ENCODE measurements at places on chromosomes 6 and 20. TPM values are rescaled to one million over a fixed set of nuclear protein-coding genes. Genes with fewer than 3 reads are reported as not detected.
A peak's percentile ranks its signal among the peaks of the same experiment; 100 is the strongest.

The MARCKS gene
- 64.6 TPM for total RNA-seq

DNA sequence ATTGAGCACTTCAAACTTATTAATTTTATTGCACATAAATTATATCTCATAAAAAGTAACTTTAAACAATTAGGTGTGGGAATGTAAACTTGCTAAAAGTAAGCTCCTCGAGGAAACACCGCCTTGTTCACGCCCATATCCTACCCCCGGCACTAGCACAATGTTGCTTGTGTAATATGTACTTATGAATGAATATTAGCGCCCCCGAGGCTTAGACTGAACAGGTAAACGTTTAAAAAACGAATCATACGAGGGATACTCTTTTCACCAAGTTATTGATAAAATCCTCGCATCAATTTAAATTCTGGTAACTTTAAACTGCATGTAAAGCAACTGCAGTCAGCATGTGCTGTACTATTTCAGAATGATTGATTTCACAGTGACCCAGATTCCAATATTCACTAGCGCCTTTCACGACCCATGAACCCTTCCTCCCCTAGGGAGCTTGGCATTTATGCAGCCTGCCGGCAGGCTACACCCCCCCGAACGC lies 637 bp downstream of the TFB1M start:
- no peaks in the 10 kb centered on the region for H3K27me3 ChIP-seq
- DNase-seq, result no peak
- peak overlapping the region; percentile 71 for H3K27ac ChIP-seq
- peaks cover 24% of the 10 kb centered on the region for H3K36me3 ChIP-seq
- peaks cover 7% of the 10 kb centered on the region for H3K4me1 ChIP-seq
- peak overlapping the region; percentile 90 for H3K4me3 ChIP-seq

DNA sequence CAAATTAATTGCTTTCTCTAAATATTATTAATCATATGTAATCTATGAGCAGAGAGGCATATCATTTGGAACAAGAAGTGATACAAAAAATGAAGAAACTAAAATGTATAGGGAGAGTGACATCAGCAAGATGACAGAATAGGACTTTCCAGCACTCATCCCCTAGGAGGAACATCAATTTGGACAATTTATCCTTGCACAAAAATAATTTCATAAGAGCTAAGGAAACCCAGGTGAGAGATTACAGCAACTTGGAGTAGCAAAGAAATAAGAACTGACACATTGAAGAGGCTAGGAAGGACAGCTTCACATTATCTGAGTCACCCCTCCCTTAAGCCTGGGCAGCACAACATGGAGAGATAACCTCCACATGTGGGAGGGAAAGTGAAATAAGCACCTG lies 347.5 kb downstream of the MAFB start:
- H3K4me1 ChIP-seq, result no peaks in the 10 kb centered on the region
- no peak overlapping the region for H3K4me3 ChIP-seq
- no peak overlapping the region for H3K27ac ChIP-seq
- H3K36me3 ChIP-seq, result no peaks in the 10 kb centered on the region
- no peak for DNase-seq

The OPRM1 gene
- not detected for total RNA-seq

- peaks cover 5% of the 10 kb centered on the region for H3K36me3 ChIP-seq
- H3K4me1 ChIP-seq, result no peaks in the 10 kb centered on the region
- no peak overlapping the region for H3K27ac ChIP-seq
- no peak overlapping the region for H3K4me3 ChIP-seq
- H3K27me3 ChIP-seq, result peaks cover 9% of the 10 kb centered on the region
Observed at GRCh38 chr6:170437719-170438401, 115.2 kb downstream of the PSMB1 start.

DNA sequence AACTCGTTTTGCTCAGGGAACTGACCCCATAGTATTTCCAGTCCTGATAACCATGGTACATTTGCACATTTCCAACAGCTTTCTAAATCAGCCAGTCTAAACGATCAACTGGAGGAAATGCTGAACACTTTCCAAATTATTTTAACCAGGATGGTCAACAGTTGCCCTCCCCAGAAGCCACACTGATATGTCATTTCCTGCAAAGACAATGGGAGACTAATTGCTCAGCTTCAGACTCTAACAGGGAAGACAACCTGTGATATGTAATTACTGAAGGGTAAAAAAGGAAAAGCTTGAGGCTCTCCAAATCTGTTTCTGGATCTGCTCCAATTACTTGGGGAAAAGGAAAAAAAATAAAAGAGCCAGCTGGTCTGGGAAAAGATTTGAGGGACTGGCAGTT lies 88.8 kb downstream of the FYN start:
- no peak overlapping the region for H3K4me3 ChIP-seq
- peaks cover 9% of the 10 kb centered on the region for H3K4me1 ChIP-seq
- no peaks in the 10 kb centered on the region for H3K27me3 ChIP-seq
- no peak for DNase-seq

The HMGCLL1 gene
- total RNA-seq, result not detected

DNA sequence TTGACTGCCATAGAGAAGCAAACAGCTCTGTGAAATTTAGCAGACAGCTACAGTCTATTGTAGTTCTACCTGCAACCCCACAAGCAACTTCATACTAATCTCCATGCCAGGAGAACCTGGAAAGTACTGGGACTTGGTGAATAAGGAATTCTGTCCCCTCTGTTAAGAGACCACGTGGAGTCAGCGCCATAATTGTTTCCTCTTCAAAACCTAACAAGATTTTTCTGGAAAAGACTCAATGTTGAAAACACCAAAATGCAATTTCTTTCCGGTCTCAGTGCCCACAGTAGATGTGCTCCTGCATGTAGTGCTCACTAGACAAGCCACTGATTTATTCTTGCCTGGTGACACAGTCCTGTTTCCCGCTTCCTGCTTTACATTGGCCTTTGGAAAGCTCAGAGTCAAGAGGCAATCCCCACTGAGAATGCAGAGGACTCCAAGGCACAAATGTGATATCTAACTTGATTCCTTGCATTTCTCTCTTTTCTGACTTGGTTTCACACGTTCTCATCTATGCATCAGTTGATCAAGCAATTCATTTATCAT lies 268.3 kb downstream of the HIVEP2 start:
- DNase-seq, result no peak
- peaks cover 51% of the 10 kb centered on the region for H3K27me3 ChIP-seq
- no peak overlapping the region for H3K4me3 ChIP-seq
- H3K4me1 ChIP-seq, result no peaks in the 10 kb centered on the region

The HLA-DQA1 gene
- 6.9 TPM for total RNA-seq

- H3K36me3 ChIP-seq, result peaks cover 26% of the 10 kb centered on the region
- peaks cover 18% of the 10 kb centered on the region for H3K4me1 ChIP-seq
- DNase-seq, result no peak
- H3K27ac ChIP-seq, result no peak overlapping the region
- no peaks in the 10 kb centered on the region for H3K27me3 ChIP-seq
- no peak overlapping the region for H3K4me3 ChIP-seq
Observed at GRCh38 chr6:151095538-151096254, 144.1 kb upstream of the AKAP12 start.

The RNF182 gene
- 1.6 TPM for total RNA-seq

All from Calu3 (cell line).